Sigmoid colon (tissue), 7 donors: ENCODE measurements at places on chromosomes 5 and 9. TPM values are rescaled to one million over a fixed set of nuclear protein-coding genes. Genes with fewer than 3 reads are reported as not detected.

Gene PRR7
- polyA plus RNA-seq: not detected

Gene INSL4
- polyA plus RNA-seq: not detected

Gene SLC6A19
- 6.6 TPM for polyA plus RNA-seq

Gene SH3GL2
- polyA plus RNA-seq: 0.23 TPM

Gene SV2C
- polyA plus RNA-seq: not detected

Gene SLC6A18
- not detected for polyA plus RNA-seq

Gene MYMK
- not detected for polyA plus RNA-seq

Gene ALDH1A1
- 52.6 TPM for polyA plus RNA-seq

Gene SPAAR
- polyA plus RNA-seq: not detected

Gene MCIDAS
- polyA plus RNA-seq: 3.6 TPM

Gene NRARP
- polyA plus RNA-seq: 24.0 TPM

Gene NDFIP1
- polyA plus RNA-seq: 20.3 TPM

Gene PCDHGA10
- 0.23 TPM for polyA plus RNA-seq

Gene TLX3
- not detected for polyA plus RNA-seq

Gene GADD45G
- polyA plus RNA-seq: 21.0 TPM
